Esophagus muscularis mucosa (tissue), 4 donors: ENCODE measurements at places on chromosomes 12 and 14. TPM values are rescaled to one million over a fixed set of nuclear protein-coding genes. Genes with fewer than 3 reads are reported as not detected.

The LRTM2 gene
- total RNA-seq, result not detected

The GARIN6 gene
- not detected for total RNA-seq

The TMEM117 gene
- total RNA-seq, result 12.7 TPM

The PAPLN gene
- total RNA-seq, result 12.0 TPM

The CLSTN3 gene
- 9.6 TPM for total RNA-seq

The RHEBL1 gene
- total RNA-seq, result 0.97 TPM

The GLIPR1L1 gene
- total RNA-seq, result not detected

The SERPINA9 gene
- not detected for total RNA-seq

The PLEKHG7 gene
- not detected for total RNA-seq
